ENCODE measurements at places on chromosomes 12 and 14. TPM values are rescaled to one million over a fixed set of nuclear protein-coding genes. Genes with fewer than 3 reads are reported as not detected.

RND1 gene
- not detected for total RNA-seq

DNA sequence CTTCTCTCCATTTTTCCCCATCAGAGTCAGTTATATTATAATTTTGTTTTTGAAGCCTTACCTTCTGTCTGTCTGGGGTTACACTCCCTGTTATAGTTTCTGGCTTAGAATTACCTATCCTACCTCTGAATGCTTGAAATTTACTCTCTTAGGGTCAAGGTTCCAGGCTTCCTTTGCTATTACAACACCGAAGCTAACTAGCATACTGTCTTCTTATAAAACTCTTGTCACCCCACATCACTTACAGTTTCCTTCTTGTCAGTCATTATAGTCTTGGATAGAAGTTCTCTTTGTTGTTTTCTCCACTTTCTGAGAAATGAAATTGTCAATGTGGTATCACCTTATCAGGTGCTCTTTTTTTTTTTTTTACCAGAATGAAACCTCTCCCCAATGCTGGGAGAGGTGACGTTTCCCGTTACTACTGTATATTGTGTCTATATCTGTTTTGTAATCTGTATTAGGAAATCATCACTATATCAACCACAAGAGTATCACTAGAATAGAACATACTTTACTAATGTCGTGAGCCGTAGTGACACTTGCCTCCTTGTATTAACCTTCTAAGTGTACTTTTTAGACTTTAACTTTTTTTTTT is 69.2 kb upstream of the PSMA6 start:
- DNase-seq, result no peak

GRCh38 chr12:23055004-23055403 is 430.0 kb downstream of the ETNK1 start:
- DNase-seq, result no peak

GRCh38 chr12:17976202-17976601 is 113.8 kb downstream of the RERGL start:
- DNase-seq, result no peak

DNA sequence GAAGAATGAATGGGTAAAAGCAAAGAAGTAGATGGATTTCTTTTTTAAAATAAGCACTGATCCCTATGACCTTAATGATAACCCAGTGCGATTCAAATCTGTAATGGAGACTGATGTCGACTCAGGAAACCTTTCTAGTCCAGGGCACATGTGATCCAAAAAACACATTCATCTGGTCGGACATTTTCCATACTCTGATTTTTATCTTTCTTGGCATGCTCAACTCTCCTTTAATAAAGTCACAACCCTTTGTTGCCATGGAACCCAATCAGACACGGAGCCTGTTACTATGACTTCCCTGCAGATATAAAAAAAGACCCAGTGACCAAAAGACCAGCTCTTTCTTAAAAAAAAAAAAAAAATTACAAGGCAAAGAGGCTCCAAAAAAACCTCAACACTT is 27.9 kb downstream of the TMCC3 start:
- peak; percentile 40 for DNase-seq

Data from adrenal gland (tissue), 19 donors.